ENCODE measurements at places on chromosomes 5 and 9.

DNA sequence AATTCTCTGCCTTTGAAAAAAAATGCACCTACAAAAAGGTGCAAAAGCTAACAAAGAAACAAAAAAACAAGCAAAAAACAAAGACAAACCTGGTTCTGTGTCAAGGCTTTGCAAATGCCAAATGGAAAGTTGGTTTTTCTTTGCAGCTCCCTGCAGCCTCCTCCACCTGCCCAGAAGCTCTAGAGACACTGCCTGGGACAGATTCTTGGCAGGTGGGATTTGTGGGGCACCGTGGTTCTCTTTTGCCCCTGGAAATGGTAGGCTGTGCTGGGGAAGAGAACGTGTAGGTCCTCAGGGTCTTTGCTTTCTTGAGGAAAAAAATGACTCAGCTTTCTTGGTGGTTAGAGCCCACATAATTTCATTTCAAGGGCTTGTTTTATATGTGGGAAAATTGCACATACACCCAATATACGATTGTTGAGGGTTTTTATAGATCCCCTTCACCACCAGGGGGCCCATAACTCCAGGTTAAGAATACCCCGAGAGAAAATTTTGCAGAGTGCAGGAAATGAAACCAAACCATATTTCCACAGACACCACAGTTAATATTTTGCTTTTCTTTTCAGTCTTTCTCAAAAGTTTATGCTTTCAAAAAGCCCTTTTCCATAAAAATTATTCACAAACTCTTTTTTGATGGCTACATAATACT is 58.7 kb downstream of the NXNL2 start:
- no peak for DNase-seq

DNA sequence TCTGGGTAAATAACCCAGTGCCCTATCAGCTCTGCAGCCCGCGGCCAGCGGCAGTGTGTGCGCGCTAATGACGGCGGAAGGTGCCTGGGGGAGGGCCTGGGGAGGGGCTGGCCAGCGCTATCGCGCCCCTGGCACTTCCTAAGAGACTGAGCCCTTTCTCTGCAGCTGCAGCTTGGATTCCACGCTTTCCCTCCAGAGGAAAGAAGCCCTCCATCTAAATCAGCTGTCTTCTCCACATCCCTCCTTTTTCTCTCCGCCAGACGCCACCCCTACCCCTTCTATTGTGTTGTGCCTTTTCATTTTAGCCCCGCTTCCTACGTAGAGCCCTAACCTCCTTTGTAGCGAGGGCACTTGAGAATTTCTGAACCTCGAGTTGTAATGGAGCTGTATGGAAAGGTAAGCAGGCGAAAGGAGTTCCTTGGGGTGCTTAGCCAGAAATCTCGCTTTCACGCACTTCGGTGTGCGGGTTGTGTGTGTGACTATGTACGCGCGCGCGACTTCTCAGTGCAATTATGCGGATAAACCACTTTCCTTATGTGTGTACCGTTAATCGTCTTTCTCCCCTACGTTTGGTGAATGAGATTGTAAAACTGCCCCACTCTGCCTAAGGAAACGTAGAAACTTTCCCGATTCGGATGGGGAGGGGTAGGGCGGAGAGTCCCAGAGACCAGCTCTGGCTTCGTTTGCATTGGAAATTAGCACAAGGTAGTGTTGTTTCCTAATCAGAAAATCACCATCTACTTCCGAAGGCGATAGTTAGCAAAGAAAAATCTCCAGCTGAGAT is 664 bp upstream of the RAB3C start:
- DNase-seq = no peak

- DNase-seq = no peak
Measured at GRCh38 chr9:121700832-121701419, 49.5 kb downstream of the DAB2IP start.

DNA sequence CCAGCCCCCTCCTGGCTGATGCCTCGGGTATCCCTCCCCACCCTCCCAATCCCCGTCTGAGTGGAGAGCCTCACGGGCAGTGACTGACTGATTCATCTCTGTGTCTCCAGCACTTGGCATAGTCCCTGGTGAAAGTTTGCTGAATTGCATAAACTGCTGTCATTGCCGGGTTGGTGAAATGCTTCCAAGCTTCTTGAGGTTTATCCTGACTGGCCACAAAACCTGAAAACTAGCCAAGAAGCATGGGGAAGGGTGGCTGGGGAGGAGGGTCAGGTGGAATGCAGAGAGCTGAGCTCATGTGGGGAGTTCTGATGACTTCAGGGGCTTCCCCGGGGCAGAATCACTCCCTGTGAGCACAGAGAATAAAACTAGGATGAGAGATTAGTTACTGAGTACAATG is 56.9 kb upstream of the GGTA1 start:
- peak; percentile 48 for DNase-seq

- DNase-seq = no peak
Measured at GRCh38 chr5:145936401-145937131, at the start of gene SH3RF2. Gene SH3RF2 (plus strand): TSS chr5:145936578. CDS start chr5:145937929, 1,351 bp downstream.

GRCh38 chr5:168706655-168707069 is 127.5 kb upstream of the PANK3 start:
- DNase-seq = no peak

GRCh38 chr5:149733129-149733900 is 3.2 kb downstream of the PPARGC1B start:
- DNase-seq = no peak

DNA sequence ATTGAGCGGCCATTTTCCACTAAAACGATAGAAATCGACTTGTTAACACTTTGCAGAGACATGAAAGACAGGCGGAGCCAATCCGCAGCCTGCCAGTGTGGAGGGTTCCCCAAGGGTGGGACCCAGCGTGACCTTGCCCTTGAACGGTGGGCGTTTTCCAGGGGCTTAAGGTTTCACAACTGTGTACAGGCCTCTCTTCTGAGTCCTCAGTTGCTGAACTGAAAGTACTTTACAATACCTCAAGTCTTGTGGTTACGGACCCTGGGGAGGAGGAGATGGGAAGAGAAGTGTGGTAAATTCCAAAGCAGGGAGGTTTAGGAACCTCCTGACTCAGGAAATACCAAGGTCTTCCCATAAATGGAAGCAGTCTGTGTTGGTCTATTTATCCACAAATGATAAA is 68.2 kb upstream of the CKMT2 start:
- DNase-seq = no peak

GRCh38 chr5:32538031-32538547 is 47.3 kb upstream of the SUB1 start:
- DNase-seq = no peak

DNA sequence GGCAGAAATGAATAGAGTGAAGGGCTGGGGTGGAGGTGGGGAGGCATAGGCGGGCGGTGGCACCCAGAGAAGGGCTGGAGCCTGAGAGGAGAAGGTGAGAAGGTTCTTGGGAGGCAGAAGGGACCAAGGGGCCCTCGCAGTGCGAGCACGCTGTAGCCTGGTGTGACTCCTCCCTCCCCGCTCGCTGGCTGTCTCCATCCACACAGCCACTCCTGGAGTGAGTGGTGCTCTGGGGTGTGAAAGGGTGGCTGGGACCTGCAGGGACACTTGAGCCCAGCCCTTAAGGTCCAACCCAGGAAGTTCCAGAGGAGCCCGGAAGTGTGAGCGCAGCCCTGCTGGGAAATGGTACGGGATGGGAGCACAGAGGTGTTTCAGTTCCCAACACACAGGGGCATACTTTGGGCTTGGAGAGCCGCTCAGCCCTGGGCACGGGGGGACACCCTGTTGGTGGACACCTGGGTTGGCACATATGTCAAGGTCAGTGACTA is 9.3 kb upstream of the SCGB3A1 start:
- DNase-seq = no peak

DNA sequence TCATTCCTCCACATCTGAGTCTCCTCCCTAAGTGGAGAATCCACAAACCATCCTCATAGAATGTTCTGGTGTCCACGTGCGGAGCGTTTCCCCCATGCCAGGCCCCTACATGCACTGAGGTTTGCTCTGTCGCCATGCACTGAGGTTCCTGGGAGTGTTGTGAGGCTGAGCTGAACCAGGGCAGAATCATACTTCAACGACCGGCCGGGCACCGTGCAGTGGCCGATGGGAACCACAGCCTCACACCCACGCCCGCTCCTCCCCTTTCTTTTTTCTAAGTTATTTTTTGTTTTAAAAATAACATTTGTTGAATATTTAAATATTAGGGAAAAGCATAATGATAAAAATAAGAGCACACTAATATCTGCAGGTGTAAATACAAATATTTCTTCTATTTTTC is 260.4 kb upstream of the IRX4 start:
- no peak for DNase-seq

GRCh38 chr9:35905912-35906679 is at the start of gene HRCT1:
Gene HRCT1 (plus strand): TSS chr9:35906202. CDS start chr9:35906288, 86 bp downstream.
- peak; percentile 87 for DNase-seq

DNA sequence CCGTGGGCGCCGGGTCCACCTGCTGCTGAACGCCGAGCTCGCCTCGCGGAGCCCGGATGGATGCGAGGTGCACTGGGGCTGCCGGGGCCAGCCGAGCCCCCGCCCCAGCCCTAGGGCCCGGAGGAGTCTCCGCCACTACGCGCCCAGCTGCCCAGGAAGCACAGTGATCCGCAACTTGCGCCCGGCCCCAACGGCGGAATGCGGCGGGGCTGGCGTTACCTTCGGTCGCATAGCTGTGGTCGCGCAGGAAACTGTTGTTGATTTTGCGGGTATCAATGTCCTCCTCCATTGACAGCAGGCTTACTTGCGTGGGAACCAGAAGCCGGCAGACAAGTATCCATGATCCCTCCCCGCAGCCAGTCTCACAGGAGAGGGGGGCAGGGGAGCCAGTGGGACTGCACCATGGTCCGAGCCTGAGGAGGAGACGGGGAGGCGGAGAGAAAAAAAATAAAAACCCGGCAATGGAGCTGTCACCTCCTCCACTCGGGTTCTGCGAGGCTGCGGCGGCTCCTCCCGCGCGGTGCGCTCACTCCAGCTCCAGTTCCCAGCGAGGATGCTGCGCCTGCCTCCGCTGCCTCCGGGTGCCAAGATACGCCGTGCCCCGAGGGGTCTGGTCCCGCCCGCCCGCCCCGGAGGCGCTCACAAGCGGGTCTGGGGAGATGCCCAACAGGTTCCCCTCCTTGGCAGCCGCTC is 628 bp downstream of the PPP2R2B start:
- DNase-seq = no peak

DNA sequence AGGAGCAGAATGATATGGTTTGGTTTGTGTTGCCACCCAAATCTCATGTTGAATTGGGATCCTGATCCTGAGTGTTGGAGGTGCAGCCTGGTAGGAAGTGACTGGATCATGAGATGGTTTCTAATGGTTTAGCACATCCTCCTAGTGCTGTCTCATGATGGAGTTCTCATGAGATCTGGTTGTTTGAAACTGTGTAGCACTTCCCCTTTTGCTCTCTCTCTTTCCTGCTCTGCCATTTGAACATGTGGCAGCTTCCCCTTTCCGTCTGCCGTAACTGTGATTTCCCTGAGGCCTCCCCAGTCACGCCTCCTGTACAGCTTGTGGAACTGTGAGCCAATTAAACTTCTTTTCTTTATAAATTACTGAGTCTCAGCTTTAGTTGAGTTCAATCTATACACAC is 756.8 kb upstream of the CDH6 start:
- no peak for DNase-seq

DNA sequence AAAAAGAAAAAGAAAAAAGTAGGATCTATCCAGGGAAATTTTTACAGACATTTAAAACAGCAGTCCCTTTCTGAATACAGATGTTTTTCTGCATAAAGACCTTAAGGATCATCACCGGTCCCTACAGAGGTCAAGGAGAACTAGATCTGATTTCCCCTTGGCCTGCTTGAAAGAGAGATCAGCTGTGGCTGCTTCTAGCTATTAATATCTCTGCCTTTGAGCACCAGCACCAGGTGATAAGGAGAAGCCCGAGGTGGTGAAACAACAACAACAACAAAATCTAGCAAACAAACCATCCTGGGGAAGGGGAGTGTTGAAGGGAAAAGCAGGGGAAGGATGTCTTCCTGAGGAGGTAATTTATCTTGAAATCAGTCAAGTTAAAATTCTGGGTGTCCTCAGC is 42.1 kb downstream of the ZNF366 start:
- no peak for DNase-seq
